ENCODE measurements at places on chromosomes 4 and X. TPM values are rescaled to one million over a fixed set of nuclear protein-coding genes. Genes with fewer than 3 reads are reported as not detected.
A peak's percentile ranks its signal among the peaks of the same experiment; 100 is the strongest.

DNA sequence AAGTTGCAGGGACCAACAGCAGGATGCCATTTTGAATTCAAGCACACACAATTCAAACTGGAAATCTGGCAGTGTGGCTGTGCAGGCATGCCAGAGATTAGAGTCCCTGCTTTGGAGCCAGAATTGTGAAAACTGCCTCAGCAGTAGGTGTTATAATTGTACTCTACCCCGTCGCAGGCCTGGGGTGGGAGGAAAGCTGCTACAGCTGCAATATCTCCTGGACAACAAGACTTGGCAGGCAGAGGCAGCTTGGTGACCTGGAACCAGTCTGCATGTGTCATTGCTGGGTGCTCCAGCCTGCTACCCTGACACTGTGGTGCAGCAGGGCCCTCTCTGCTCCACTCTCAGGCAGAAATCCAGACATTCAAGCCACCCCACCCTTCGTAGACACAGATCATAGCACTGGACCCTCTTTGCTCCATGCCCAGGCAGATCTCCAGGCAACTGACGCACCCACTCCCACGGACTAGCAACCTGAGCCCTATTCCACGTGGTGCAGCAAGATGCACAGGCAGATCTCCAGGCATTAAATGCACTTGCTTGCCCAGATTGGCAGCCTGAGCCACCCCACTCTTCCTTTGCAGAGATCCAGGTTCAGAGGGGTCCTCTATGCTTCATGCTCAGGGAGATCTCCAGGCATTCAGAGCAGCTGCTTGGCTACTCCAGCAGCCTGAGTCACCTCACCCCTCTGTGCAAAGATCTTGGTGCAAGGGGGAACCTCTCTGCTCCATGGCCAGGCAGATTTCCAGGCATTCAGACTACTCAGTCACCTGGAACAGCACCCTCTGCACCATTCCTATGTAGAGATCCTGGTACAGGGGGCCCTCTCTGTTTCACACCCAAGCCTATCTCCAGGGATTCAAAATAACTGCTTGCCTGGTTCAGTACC is 140.5 kb downstream of the LRBA start:
- peaks cover 7% of the 10 kb centered on the region for H3K36me3 ChIP-seq
- H3K4me1 ChIP-seq: no peaks in the 10 kb centered on the region
- no peak overlapping the region for H3K27ac ChIP-seq
- H3K27me3 ChIP-seq: no peaks in the 10 kb centered on the region

DNA sequence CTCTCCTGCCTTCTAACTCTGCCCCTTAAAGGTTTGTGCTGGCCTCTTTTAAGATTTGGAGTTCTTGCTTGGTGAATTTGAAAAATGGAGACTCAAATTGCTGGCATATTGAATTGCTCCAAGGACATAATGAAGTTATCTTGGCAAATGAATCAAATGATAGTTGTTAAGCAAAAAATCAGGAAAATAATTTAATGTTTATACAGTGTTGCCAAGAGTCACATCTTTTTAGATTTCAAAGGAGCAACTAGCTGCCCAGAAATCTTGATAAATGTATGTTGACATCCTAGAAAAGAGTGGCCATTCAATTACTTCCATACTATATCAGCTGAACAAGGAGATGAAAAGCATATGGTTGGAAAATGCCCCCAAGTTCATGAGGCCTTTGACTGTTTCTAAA is 610.0 kb upstream of the LCORL start:
- H3K4me1 ChIP-seq: no peaks in the 10 kb centered on the region
- H3K36me3 ChIP-seq: no peaks in the 10 kb centered on the region
- no peak overlapping the region for H3K27ac ChIP-seq
- no peak overlapping the region for H3K4me3 ChIP-seq

- no peaks in the 10 kb centered on the region for H3K27me3 ChIP-seq
- peak; percentile 57 for DNase-seq
- H3K4me3 ChIP-seq: no peak overlapping the region
- no peaks in the 10 kb centered on the region for H3K4me1 ChIP-seq
- H3K36me3 ChIP-seq: no peaks in the 10 kb centered on the region
Measured at GRCh38 chr4:153318696-153319320, 25.7 kb upstream of the MND1 start.

Gene AMELX
- not detected for polyA plus RNA-seq

Gene TNIP3
- not detected for polyA plus RNA-seq

GRCh38 chr4:123784626-123785025 is 388.0 kb downstream of the SPRY1 start:
- H3K4me1 ChIP-seq: no peaks in the 10 kb centered on the region
- no peaks in the 10 kb centered on the region for H3K27me3 ChIP-seq

Gene PPBP
- 5.2 TPM for polyA plus RNA-seq

DNA sequence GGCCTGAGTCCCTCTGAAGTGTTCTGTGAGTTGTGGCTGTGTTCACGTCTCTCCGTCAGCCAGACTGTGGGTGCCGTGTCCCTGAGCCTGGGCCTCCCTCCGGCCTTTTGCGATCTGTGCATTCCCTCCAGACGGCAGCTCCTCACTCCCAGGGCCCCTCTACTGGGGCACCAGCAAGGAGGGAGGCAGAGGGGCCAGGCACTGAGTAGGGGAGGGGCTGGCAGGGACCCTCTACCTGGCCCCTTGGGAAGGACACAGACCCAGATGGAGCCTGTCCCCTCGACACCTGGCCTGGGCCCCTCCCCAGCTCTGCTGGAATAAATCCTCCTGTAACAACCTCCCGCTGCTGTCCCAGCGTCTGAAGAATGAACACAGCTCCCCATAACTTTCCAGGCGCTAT is 110.0 kb upstream of the NKX1-1 start:
- H3K4me1 ChIP-seq: peaks cover 5% of the 10 kb centered on the region
- H3K4me3 ChIP-seq: no peak overlapping the region
- DNase-seq: no peak

Gene KLHL34
- polyA plus RNA-seq: not detected

DNA sequence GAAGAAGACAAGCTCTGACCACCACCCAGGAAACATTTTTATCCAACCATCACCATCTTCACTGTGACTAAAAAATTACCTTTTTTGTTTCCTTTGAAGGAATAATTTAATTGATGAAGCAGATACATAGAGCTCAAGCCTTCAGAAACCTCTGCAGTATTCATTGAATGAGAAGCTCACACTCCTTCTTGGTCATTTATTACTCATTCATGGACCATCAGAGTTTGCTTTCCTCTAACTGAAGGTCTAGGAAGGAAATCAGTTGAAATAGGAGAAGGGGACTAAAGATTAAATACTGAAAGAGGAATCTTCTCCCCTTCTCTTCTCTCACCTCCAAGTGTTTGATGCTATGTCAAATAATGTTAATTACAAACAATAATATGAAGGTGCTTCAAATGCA is 290.6 kb upstream of the KLF3 start:
- H3K4me3 ChIP-seq: no peak overlapping the region
- no peaks in the 10 kb centered on the region for H3K4me1 ChIP-seq
- no peaks in the 10 kb centered on the region for H3K27me3 ChIP-seq
- no peak overlapping the region for H3K27ac ChIP-seq

DNA sequence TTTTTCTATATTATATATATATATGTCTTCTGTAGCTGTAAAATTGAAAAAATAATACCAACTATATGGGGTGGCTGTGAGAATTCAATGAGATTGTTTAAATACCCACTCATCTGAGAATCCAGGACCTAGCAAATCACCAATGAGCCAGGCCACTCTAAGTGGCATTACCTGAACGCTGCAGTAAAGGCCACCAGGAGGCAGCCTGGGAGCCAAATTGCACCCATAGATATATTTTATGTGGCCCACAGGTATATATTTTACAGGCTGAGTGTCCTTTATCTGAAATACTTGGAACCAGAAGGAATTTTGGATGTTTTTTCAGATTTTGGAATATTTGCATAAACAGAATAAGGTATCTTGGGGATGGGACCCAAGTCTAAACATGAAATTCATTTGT is 58.2 kb upstream of the C4orf50 start:
- no peak overlapping the region for H3K27ac ChIP-seq
- no peak overlapping the region for H3K4me3 ChIP-seq
- no peak for DNase-seq
- no peaks in the 10 kb centered on the region for H3K27me3 ChIP-seq
- no peaks in the 10 kb centered on the region for H3K36me3 ChIP-seq

DNA sequence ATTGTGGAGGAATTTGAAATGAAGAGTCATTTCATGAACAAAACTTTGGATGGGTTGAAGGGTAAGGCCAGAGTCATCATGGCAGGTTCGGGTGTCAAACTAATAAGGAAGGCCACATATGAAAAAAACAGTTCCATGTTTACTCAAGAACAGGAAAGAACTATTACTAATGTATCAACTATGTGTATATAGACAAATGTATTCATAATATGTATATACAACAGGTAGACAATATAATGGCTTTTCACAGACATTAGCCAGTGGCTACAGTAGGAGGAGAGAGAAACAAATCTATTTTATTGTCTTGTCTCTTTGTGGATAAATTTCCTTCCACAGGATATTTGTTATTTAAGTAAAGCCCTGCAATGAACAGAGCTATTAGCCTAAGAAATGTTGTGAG is 101.1 kb downstream of the CBLL2 start:
- H3K27me3 ChIP-seq: no peaks in the 10 kb centered on the region
- no peaks in the 10 kb centered on the region for H3K36me3 ChIP-seq
- no peak for DNase-seq
- H3K27ac ChIP-seq: no peak overlapping the region
- H3K4me1 ChIP-seq: no peaks in the 10 kb centered on the region

DNA sequence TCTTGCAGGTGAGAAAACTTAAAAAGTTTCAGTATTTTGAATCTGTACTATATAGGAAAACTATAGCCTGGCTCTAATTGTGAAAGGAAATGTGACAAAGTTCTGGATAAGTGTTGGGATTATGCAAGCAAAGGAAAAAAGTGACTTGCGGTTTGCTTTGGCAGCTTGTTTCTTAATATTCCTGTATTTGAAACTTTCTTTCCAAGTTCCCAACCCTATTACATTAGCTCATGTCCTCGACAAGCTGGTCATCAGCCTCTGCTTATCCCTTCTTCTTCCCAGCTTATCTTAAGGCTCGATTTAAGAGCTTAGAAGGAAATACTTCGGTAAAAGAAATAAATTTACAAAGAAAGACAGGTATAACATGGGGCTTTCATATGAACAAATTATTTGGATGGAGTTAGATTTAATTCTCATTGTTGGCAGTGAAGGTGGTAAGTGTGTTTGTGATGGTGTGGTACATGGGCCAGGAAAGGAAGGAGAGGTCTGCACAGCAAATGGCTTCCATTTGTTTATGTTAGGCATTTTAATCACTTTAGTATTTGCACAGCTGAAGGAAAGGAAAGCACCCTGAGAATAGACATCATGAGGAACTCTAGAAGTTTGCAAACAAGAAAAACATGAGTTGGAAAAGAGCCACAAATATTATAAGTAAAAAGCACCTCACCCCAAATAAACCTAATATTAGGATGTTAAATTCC is 5.1 kb upstream of the MYOZ2 start:
- H3K27me3 ChIP-seq: no peaks in the 10 kb centered on the region
- DNase-seq: no peak
- no peak overlapping the region for H3K27ac ChIP-seq
- no peaks in the 10 kb centered on the region for H3K4me1 ChIP-seq
- no peaks in the 10 kb centered on the region for H3K36me3 ChIP-seq

GRCh38 chr4:39384563-39384962 is 18.4 kb upstream of the RFC1 start:
- no peak overlapping the region for H3K4me3 ChIP-seq
- no peak overlapping the region for H3K27ac ChIP-seq
- no peaks in the 10 kb centered on the region for H3K27me3 ChIP-seq
- no peaks in the 10 kb centered on the region for H3K4me1 ChIP-seq
- H3K36me3 ChIP-seq: no peaks in the 10 kb centered on the region

DNA sequence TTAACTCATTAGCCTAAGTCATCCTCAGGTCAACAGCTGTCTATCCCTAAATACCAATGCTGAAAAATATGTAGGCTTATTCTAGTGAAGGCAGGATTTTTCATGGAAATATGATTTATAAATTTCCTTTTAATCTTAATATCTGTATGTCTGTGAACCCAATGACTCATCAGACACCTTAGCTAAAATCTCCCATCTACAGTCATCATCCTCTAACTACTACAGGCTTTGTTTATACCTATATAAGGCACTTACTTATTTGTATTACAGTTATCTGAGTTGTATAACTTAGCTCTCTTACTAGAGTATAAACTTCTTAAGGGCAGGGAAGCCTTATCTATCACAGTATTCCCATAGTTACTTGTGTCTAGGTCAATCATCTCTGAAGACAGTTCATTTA is 24.2 kb downstream of the AMMECR1 start:
- no peaks in the 10 kb centered on the region for H3K4me1 ChIP-seq
- DNase-seq: no peak
- H3K27me3 ChIP-seq: no peaks in the 10 kb centered on the region
- no peak overlapping the region for H3K4me3 ChIP-seq

Gene LRAT
- not detected for polyA plus RNA-seq

Gene ART3
- polyA plus RNA-seq: not detected

Gene EFHC2
- 0.12 TPM for polyA plus RNA-seq

Gene CTAG2
- polyA plus RNA-seq: not detected

DNA sequence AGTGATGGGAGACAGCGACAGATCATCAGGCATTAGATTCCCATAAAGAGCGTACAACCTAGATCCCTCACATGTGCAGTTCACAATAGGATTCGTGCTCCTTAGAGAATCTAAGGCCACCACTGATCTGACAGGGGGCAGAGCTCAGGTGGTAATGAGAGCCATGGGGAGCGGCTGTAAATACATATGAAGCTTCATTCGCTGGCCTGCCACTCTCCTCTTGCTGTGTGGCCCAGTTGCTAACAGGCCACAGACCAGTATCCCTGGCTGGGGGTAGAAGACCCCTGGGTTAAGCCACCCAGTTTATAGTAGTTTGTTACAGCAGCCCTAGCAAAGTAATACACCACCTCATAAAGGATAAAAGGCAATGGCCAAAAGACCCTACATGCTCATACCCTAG is 30.3 kb downstream of the APBB2 start:
- H3K4me1 ChIP-seq: no peaks in the 10 kb centered on the region
- H3K36me3 ChIP-seq: no peaks in the 10 kb centered on the region
- H3K27ac ChIP-seq: no peak overlapping the region
- H3K27me3 ChIP-seq: no peaks in the 10 kb centered on the region

DNA sequence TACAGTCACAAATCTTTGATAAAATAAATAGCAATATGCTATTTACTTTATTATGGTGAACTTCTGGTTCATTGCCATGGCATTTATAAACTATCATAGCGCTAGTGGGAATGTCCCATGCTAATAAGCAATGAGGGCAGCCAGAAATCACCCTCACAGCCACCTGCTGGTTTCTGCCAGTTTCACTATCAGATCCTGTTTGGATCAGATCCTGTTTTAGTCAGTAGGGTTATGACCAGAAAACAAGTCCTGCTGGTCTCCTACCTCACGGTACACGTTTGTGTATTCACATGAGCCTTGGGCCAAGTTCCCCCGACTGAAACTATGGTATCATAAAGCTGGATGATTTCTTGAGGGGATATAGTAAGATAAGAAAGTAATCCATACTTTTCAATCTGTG is 17.7 kb downstream of the FOXR2 start:
- no peak overlapping the region for H3K4me3 ChIP-seq
- no peak overlapping the region for H3K27ac ChIP-seq
- no peaks in the 10 kb centered on the region for H3K27me3 ChIP-seq

- H3K4me3 ChIP-seq: no peak overlapping the region
- no peak overlapping the region for H3K27ac ChIP-seq
- DNase-seq: no peak
- no peaks in the 10 kb centered on the region for H3K36me3 ChIP-seq
- H3K4me1 ChIP-seq: no peaks in the 10 kb centered on the region
- no peaks in the 10 kb centered on the region for H3K27me3 ChIP-seq
Measured at GRCh38 chrX:118049713-118050112, 66.9 kb downstream of the KLHL13 start.

GRCh38 chr4:38233727-38234480 is 273.7 kb downstream of the PTTG2 start:
- DNase-seq: no peak
- H3K27ac ChIP-seq: no peak overlapping the region
- no peaks in the 10 kb centered on the region for H3K36me3 ChIP-seq
- H3K4me1 ChIP-seq: no peaks in the 10 kb centered on the region
- H3K4me3 ChIP-seq: no peak overlapping the region
- no peaks in the 10 kb centered on the region for H3K27me3 ChIP-seq

Gene ARHGAP36
- polyA plus RNA-seq: not detected

Measured in B cell (primary cell).